ENCODE measurements at places on chromosomes 7 and 10.
A peak's percentile ranks its signal among the peaks of the same experiment; 100 is the strongest.

DNA sequence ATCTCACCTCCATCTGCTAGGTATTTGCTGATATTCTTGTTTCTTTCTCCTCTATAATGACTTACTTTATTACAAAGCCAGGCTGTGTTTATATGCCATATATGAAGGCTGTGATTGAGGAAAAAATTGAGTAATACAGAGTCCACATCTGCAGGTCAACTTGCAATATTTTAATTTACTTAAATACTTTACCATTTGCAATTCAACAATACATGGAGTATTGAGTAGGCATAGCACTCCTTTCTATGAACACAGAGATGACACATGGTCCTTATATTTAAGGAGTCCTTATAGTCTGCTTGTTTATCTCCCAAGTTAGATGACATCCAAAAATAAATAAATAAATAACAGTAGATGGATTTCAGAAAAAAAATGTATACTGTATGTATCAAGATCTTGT is 96.4 kb downstream of the LRRC18 start:
- DNase-seq: no peak

GRCh38 chr7:107404740-107405537 is 64.9 kb upstream of the GPR22 start:
- DNase-seq: no peak

DNA sequence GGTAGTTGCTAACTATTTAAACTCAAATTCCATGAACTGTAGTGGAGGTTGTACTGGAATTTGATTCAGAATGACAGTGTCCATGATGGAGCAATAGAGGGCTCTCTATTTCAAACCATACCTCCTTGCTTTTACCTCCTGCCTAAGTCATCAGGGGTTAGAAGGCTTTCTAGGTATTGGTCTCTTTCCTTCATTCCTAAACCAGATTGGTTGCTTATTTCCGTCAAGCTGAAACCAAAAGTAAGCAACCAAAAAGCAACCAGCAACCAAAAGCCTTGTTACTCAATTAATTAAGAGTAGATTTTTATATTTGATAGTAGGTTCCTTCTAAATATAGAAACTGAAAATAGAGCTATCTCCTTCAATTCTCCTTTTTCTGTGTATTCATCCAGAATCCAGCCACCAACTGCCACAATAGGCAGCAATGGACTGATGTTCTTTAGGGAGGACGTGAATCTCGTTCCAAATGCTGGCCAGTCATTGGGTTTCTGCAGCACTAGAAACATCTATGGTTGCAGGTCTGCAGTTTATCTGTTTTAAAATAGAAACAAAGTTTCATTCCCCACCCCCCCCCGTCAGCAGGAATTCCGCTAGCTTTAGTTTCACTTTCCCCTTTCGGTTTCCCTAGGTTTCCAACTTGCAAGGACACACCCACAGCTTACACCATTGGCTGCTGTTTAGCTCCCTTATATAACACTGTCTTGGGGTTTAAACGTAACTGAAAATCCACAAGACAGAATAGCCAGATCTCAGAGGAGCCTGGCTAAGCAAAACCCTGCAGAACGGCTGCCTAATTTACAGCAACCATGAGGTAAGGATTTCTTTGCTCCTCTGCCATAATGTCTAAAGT is at the start of gene IFIT1:
TSS of gene IFIT1 (plus strand) at position 717 of the 850 bp plus-strand sequence. CDS start at position 807, 90 bp downstream.
- peak; percentile 74 for DNase-seq

GRCh38 chr7:155951554-155952158 is 139.4 kb upstream of the SHH start:
- peak; percentile 98 for DNase-seq

- no peak for DNase-seq
These were observed 13.5 kb upstream of the CACUL1 start for GRCh38 chr10:118768041-118768919.

DNA sequence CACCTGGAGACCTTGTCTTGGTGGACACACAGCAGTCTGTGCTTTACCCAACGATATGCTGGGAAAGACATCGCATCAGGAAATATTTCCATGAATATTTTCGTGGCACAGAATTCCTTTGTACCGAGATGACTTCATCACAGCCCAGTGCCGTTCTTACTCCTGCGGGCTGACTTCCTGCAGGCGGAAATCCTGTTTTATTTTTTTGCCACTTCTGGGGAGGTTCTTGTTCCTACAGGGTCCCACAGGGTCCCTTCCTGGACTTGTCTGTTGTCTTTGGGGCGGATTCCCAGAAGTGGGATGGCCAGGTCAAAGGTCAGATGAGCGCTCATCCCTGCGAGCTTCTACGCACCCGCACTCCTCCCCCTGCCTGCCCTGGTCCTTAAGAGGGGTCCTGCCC is 86.5 kb downstream of the DNAJB6 start:
- no peak for DNase-seq

GRCh38 chr10:120749072-120749471 is 102.1 kb upstream of the WDR11 start:
- DNase-seq: no peak

GRCh38 chr7:90843472-90843871 is 247.4 kb downstream of the CDK14 start:
- no peak for DNase-seq

GRCh38 chr7:30465046-30465810 is 13.4 kb downstream of the NOD1 start:
- no peak for DNase-seq

DNA sequence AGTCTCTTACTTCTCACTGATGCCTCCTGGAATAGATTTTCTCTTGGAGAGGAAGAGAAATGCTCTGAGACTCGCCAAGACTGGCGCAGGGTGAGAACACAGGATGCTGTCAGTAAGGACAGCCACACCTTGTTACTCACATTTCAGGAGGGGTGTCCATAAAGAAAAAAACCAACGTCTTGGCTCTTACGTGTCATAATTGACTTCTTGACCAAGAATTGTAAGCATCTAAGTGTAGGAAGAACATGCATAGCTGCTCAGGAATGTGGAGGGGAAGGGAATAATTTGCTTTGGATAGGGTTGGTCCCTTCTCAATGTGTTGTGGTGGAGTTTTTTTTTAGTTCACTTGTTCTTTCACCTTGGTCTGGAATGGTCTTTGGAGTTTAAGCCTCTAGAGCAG is 43.8 kb upstream of the ZNF438 start:
- peak; percentile 49 for DNase-seq

DNA sequence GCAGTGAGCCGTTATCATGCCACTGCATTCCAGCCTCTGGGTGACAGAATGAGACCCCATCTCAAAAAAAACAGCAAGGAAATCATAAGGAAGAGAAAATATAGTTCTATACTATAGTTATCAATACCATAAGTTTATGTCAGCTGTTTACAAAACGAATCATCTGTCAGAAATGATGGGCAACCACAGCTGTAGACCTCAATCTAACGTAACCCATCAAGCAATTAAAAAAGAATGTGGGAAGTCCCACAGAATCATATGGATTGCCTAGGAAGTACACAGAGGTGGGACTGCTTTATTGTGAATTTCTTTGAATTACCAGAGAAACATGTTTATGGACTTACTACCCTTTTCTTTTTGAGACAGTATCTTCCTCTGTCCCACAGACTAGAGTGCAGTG is 6.9 kb downstream of the NRBF2 start:
- no peak for DNase-seq

GRCh38 chr7:21948364-21948763 is 2.7 kb upstream of the CDCA7L start:
- DNase-seq: no peak

DNA sequence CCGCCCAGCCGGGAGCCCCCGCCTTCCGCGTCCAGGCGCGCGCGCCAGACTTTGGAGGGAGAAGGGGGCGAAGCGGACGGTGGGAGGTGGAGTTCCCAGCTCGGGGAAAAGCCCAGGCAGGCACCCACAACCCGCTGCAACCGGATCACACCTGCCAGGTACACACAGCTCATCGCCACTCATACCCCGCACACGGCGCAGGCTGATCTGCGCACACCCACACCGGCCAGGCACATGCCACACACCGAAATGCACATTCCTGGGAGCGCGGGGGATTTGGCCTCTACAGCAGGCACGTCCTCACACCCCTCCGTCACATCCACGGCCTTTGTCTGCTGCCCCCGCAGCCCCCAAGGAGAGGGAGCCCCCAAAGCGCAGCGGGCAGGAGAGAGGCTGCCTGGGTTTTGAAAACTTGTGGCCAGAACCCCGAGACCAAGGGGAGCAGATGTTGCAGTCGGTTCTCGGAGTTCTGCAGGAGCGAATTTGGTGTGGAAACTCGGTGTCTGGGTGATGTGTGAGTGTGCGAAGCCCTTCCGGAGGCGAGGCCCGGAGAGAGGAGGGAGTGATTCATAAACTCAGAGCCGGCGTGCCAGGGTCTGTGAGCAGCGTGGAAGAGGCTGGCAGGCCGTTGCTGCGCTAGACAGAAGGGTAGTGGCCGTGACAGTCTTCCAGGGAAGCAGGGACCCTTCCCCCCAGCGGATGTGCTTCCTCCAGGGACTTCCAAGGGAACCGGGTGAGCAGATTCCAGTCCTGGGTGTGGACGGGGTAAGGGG is 734 bp downstream of the CHST3 start:
- DNase-seq: no peak

GRCh38 chr7:100351657-100352058 is 6.3 kb upstream of the PILRB start:
- no peak for DNase-seq

GRCh38 chr10:129466703-129467358 is at the start of gene MGMT:
Gene MGMT, plus strand, starts transcription at chr10:129467241.
- peak; percentile 63 for DNase-seq

- DNase-seq: peak; percentile 72
These were observed 24.5 kb downstream of the STEAP1 start for GRCh38 chr7:90178679-90179278.

GRCh38 chr10:59096631-59097030 is 79.8 kb upstream of the PHYHIPL start:
- DNase-seq: no peak

Data from SW 1271 (cell line).